ENCODE measurements at places on chromosomes 3 and 15.

- DNase-seq = no peak
Measured at GRCh38 chr15:59995568-59996297, 8.4 kb upstream of the FOXB1 start.

- DNase-seq = no peak
Measured at GRCh38 chr3:46712191-46713049, 5.2 kb downstream of the PRSS50 start.

DNA sequence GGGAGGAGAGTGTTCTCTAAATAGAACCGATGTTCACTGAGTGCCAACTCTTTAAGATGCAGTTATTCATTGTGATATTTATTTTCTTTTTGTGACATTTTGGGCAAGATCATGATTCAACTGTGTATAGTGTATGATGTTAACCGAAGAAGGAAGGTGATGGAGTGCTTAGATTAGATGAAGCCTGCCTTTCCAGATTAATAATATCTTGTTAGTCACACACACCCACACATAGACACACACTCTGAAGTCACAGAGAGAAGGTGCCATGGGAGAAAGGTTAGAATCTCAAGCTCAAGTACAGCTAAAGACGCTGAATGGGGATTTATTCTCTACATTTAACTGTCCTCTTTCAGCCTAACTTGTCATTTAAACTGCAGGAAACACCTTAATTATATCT, 77.0 kb downstream of the SLC9A9 start:
- no peak for DNase-seq

- no peak for DNase-seq
Measured at GRCh38 chr3:8492744-8493511, 8.7 kb upstream of the LMCD1 start.

DNA sequence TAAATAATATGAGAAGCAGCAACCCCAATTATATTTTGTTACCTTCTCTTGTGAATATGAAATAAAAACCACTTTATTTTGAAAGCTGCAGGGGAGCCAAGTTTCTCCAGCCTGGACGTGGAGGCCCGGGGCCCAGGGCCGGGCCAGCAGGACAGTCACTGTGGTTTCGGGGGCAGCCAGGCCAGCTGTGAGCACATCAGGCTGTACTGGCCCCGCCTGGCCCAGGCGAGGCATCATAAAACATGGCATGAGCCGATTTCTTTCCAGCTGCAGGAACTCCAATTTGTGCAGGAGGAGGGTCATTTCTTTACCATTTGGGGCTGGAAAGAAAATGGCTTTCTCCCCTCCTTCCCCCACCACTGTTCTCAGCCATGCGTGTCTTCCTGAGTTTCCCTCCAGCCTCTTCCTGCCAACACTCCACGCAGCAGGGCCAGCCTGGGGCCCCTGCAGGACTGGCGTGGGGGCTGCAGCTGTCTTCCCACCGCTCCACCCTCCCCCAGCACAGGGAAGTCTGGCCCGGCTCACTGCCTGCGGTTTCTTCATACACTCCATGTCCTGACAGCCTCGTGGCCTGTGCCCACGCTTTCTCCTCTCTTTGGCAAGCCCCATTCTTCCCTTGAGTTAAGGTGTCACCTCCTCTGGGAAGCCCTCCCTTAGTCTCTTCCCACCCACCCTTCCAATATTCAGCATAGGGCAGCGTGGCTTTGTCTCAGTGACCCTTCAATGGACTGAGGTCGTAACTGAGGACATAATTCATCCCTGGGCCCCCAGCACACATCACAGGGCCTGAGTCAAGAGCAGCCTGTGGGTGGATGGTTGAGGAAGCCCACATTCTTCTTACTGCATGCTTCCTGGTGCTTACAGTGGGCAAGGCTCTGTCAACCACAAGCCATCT, 135.8 kb downstream of the CHSY1 start:
- peak; percentile 50 for DNase-seq

DNA sequence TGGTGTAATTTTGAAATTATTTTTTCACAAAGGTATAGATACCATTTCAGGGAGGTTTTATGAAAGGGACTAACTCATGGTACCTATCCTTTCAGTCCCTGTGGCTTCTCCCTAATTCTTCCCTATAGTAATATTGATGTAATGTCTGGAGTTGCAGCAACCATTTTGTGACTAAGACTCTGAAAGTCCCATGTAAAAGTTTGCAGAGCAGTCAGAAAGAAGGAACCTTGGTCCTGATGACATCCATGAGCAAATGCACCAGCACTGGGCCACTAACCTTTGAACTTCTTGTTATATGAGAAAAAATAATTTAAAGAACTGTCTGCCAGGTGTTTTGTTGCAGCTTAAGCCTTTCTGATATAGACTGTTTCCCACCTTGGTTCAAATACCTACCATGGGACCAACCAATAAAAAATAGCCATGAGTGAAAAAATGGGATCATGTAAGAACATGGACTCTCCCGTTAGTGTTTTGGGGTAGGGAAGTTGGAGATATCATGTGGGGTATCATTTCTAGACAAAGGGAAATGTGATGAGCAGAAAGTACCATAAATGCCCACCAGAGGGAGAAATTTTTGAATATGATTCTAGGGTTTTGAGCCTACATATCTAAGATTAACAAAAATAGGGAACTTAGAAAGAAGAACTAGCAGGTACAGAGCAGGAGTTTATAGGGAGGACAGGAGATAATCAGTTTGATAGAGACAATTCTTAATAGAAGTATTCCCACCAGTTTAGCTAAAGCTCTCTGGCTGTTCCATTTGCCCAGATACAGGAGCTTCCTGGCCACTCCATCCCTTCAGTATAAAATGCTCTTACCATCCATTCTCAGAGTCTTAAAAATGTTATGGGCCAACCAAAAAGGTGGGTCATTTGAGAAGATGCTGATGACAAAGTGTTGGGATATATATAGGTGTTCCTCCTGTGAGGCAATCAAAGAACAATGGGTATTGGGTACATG, 3.4 kb upstream of the CPOX start:
- DNase-seq = peak; percentile 79

- DNase-seq = no peak
Measured at GRCh38 chr3:53259427-53260259, 3.8 kb upstream of the TKT start.

DNA sequence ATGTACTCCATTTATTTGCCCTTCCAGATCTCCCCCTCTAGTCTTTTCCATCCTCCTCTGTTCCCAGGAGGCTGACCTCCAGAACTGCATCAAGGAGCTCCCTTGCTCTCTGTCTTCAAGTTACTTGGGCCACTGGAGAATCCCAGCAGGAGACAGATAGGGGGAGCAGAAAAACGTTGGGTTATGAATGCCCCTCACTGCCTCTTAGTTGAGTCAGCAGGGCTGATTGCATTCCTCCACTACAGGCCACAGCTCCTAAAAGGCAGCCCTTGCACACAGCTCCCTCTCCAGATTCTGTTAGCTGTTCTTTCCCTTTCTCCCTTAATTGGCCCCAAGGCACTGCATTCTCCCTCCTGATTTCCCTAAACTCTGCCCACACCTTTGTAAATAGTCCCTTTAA, 12.4 kb upstream of the CEP152 start:
- DNase-seq = no peak

GRCh38 chr3:61493339-61493738, 68.0 kb upstream of the PTPRG start:
- DNase-seq = no peak

DNA sequence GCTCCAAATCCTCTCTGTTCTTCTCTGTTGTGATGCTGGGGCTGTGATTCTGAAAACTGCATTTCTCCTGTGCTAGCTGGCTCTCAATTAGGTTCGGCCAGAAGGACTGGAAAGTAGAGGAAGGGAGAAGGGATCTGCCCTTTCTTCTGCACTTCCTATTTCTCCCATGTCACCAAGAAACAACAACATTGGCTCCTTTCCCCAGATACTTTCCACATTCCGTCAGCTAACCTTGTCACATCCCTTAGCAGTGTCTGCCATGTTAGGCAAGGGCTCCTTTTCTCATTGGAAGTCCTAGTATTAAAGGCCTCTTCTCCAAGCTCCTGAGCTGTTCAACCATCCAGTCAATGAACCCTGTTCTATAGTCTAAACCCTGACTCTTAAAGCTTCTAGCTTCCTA, 171.1 kb downstream of the ZNF621 start:
- no peak for DNase-seq

- DNase-seq = peak; percentile 94
Measured at GRCh38 chr15:78301828-78302227, 2.4 kb upstream of the SKIC8 start.

DNA sequence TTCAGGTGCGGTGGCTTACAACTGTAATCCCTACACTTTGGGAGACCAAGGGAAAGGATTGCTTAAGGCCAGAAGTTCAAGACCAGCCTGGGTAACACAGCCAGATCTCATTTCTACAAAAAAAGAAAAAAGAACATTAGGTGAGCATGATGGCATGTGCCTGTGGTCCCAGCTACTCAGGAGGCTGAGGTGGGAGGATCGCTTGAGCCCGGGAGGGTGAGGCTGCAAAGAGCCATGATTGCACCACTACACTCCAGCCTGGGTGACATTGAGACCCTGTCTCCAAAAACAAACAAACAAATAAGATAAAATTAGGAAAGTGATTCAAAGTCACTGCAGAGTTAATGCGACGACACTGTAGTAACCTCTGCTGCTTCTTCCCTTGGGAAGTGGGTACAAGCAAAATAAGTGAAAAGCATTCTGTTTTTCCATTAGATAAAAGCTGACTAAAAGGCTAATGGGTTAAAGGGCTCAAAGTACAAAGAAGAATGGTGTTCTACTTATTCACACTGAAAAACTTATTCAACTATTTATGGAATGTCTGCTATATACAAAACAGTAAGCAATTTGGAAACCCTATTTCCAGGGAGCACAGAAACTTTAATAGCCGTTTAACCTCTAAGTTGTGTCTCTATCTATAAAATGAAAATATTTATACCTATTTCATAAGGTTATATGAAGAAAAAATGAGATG, 8.0 kb upstream of the RPS27L start:
- DNase-seq = no peak

GRCh38 chr3:88248658-88249057, 98.9 kb downstream of the C3orf38 start:
- no peak for DNase-seq

GRCh38 chr15:92825985-92826384, 74.1 kb upstream of the CHD2 start:
- DNase-seq = no peak

DNA sequence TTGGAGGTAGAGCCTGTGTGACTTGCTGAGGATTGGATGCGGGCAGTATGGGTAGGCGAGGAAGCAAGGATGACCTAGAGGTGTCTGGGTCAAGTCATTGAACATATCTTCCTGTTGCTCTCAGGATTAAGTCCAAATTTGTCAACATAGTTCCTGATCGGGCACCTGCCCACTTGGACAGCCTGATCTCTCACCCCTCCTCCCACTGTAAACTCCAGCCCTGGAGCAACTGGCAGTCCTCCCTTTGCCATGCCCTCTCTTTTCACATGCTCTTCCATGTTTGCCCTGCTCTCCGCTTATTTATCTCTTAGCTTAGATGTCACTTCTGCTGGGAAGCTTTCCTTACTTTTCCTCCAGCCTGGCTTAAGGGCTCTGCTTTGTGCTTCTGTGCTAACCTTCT, 47.6 kb upstream of the PPP4R2 start:
- no peak for DNase-seq

DNA sequence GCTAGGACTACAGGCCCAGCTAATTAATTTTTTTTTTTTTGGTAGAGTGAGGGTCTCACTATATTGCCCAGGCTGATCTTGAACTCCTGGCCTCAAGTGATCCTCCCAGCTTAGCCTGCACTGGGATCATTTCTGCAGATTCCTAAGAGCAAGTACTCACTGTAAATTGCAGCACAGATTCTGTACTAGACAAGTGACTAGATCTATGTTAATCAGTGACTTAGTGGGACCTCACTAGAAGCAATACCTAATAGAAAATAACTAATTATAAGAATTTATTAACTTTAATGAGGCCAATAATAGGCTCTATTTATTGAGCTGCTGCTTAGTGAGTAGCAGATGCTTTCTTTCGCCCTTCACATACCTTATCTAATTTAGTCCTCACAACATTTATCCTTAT, 10.6 kb upstream of the UTS2B start:
- DNase-seq = no peak

GRCh38 chr3:188931531-188931930, 240.2 kb upstream of the TPRG1 start:
- DNase-seq = no peak

DNA sequence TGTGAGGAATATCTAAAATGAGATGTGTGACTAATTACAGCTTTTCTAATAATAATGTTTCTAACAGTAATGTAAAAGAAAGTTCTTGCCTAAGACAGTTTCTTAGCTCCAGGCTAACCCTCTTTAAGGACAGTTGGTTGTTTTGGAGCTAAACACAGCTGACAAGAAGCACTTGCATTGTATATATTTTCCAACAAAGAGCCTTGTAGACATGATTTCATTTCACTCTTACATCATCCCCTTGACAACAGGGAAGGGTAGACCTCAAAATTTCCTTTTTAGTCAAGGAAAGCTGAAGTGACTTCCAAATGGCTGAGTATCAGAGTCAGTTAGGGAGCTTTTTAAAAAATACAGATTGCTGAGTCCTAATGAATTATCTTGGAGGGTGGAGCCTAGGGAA, 4.1 kb downstream of the ARID3B start:
- DNase-seq = peak; percentile 54

GRCh38 chr3:42680806-42681205, 4.5 kb upstream of the KLHL40 start:
- DNase-seq = no peak
